ENCODE measurements at places on chromosomes 2 and 18. TPM values are rescaled to one million over a fixed set of nuclear protein-coding genes. Genes with fewer than 3 reads are reported as not detected.

Gene ALKAL2
- total RNA-seq, result not detected

Gene VAMP5
- 32.8 TPM for total RNA-seq

Gene UGT1A6
- 0.09 TPM for total RNA-seq

Gene CAPN14
- under 0.01 TPM for total RNA-seq

Gene CGREF1
- 7.0 TPM for total RNA-seq

Gene PARD3B
- total RNA-seq, result 19.1 TPM

Gene CFAP65
- total RNA-seq, result not detected

Gene CHRNG
- total RNA-seq, result not detected

Gene LYPD6
- 0.57 TPM for total RNA-seq

Gene CSRNP3
- total RNA-seq, result 0.57 TPM

Gene SERPINB3
- total RNA-seq, result not detected

Gene CYS1
- total RNA-seq, result 2.0 TPM

Gene GMCL1
- 5.7 TPM for total RNA-seq
